Panc1 (cell line): ENCODE measurements at places on chromosomes 5 and 9. TPM values are rescaled to one million over a fixed set of nuclear protein-coding genes. Genes with fewer than 3 reads are reported as not detected.

The PCDHB5 gene
- total RNA-seq: 0.08 TPM

The SLC34A3 gene
- not detected for total RNA-seq

The PAIP1 gene
- 127 TPM for total RNA-seq

The FOXD4L5 gene
- 0.08 TPM for total RNA-seq

The HTR1A gene
- total RNA-seq: not detected

The RMND5B gene
- 40.8 TPM for total RNA-seq
